ENCODE measurements at places on chromosomes 6 and 20.

DNA sequence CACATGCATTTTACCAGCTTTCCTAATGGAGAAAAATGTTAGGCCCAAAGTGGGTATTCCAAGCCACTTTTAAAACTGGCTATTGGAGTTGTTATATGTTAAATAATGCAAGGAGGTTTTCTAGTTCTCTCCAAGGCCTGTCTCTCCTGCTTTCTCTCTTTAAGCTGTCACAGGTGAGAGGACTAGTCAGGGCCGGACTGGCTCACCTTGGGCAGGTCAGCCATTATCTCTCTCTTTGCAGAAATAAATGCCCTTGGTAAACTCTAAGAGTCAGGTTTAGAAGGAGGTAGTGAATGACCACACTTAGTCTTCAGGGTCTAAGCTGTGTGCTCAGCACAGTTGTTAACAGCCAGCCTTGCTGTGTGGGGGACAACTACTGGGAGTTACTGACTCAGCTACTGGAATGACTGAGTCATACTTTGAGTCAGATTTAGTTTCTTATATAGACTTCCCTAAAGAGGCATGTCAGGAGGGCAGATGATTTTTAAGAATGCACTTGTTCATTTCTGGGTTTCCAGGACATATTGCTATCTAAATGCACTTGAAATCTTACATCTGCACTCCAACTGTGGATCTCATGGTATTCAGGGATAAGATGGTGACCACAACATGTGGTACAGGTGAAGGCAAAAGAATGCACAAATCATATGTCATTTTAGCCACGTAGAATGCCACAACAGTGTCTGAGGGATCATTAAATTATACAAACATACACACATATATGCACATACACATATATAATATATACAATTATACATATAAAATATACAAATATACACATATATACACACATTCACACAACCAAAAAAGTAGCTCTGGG lies 719.4 kb downstream of the EPM2A start:
- DNase-seq: peak; percentile 96

DNA sequence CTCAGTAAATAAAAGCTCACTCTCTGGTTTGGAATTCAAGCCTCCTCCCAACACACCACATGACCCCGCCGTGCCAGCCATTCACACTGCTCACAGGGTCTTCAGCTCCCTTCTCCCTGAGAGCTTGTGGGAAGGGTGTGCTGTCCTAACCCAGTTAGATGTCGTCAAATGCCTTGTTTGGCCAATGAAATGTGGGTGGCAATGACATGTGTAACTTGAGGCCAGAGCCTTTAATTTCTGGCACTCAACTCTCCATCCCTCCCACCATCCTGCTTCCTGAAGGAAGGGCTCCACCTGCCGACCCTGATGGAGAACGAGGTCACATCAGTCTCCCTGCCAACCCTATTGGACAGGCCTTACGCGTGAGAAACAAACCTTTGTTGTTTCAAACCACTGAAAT lies 224.5 kb upstream of the AGPAT4 start:
- peak; percentile 78 for DNase-seq

GRCh38 chr20:13813910-13814309 lies 29.1 kb downstream of the NDUFAF5 start:
- DNase-seq: no peak

DNA sequence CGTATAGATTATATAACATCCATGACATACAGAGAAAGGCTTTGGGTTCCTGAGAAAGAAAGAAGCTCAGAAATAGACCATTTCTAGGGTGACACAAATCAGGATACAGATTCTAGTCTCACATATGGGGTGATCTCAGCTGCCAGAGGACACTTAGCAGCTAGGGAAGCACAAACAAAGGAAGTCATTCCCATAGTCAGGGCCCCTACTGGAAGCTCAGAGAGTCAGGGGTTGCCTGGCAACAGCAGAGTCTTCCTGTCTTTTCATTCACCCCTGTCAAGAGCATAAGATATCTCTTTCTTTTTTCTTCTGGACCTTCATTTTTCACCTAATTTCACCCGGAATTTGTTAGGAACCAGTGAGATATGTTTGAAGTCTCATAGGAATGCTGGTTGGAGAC lies 81.9 kb upstream of the IYD start:
- DNase-seq: no peak

DNA sequence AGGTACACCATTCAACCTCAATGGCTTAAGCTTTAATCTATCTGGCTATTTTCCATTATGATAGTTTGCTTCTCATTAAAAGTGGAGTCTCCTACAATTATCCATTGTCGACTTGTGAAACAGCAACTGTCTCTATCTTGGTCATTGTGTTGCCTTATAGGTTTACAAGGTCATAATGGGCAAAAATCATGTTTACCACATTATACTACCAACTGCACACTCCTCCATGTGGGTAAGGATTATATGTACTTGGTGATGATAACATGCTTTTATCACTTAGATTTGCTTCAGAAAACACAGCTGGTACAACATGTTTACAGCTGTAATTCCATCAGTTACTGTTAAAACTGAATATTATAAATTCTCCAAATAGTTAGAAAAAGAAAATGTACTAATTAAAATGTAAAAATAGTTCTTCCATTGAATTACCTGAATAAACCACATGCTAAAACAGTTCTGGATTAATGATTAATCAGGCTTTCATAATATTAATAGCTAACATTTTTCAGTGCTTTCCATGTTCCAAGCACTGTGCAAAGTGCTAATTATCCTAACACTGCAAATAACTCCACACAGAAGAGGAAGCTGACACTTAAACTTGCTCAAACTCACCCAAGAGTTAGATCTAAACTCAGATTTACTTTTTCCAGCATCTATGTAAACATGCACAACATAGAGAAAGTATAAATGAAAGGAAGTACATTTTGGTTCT lies 96.7 kb downstream of the OGFRL1 start:
- DNase-seq: no peak

DNA sequence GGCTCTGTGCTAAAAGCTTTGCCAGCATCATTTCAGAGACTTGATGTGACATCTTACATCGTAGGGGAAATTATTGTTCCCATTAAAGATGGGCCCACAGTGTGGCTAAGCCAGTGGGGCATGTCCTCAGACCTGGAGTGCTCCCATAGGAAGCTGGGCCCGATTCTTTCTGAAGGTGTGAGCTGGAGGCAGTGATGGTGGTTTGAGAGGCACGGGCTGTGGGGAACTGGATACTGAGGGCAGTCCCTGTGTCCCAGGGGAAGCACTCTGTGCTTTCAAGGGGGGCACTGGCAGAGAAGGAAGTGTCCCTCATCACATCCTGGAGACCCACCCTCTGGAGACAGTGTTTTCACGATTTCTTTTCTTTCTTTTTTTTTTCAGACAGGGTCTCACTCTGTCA lies 8.6 kb upstream of the FAM110A start:
- no peak for DNase-seq

- DNase-seq: no peak
Observed at GRCh38 chr6:34511214-34511914, 44.8 kb downstream of the SPDEF start.

DNA sequence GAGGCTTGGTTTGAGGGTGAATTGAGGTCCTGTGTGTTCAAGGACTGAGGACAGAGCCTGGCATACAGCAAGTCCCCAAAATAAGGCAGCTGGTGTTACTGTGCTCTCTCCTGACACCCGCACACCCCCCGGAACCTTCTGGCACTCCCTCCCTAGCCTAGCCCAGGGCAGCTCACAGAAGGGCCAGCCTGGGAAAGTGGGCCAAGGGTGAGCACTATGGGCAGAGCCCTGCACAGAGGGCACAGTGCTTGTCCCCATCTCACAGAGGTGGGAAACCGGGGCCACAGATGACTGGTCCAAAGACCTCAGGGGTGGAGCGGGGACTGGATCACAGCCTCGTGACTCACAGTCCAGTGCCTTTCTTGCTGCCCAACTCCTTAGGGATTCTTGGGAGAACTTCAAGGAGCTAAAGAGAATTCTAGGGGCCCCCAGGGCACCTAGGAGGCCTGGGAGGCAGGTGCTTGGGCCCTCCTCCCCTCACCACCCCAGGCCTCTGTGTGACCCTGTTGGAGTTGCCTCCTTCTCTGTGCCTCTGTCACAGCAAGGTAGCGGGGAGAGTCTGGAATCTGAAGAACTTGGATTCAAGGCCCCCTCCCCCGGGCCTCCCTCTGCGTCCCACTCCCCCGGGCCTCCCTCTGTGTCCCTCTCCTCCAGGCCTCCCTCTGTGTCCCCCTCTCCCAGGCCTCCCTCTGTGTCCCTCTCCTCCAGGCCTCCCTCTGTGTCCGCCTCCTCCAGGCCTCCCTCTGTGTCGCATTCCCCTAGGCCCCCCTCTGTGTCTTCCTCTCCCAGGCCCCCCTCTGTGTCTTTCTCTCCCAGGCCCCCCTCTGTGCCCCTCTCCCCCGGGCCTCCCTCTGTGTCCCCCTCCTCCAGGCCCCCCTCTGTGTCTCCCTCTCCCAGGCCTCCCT lies 13.5 kb downstream of the DLGAP4 start:
- no peak for DNase-seq

GRCh38 chr6:134315974-134316441 lies 1.9 kb downstream of the SGK1 start:
- no peak for DNase-seq

GRCh38 chr6:53246924-53247323 lies 98.3 kb upstream of the GCM1 start:
- no peak for DNase-seq

Measured in fibroblast of mammary gland (primary cell).